ENCODE measurements at places on chromosomes 6 and 20.
A peak's percentile ranks its signal among the peaks of the same experiment; 100 is the strongest.

DNA sequence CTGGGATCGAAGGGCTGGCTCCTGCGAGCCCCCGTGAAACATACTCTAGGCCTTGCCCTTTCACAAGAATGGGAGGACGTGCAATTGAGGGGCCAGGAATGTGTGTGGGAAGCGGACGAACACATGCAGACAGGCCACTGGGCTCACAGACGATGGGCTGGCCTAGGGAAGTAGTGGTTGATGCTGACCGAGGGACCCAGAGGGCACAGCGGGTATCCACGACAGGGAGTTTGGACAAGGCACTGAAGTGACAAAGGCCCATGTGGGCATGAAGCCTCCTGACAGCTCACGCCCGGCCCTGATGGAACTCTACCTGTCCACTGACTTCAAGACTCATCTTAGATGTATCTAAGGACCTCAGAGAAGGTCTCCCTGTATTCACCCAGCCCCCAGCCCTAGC is 52.2 kb downstream of the MYH7B start:
- no peak for DNase-seq

DNA sequence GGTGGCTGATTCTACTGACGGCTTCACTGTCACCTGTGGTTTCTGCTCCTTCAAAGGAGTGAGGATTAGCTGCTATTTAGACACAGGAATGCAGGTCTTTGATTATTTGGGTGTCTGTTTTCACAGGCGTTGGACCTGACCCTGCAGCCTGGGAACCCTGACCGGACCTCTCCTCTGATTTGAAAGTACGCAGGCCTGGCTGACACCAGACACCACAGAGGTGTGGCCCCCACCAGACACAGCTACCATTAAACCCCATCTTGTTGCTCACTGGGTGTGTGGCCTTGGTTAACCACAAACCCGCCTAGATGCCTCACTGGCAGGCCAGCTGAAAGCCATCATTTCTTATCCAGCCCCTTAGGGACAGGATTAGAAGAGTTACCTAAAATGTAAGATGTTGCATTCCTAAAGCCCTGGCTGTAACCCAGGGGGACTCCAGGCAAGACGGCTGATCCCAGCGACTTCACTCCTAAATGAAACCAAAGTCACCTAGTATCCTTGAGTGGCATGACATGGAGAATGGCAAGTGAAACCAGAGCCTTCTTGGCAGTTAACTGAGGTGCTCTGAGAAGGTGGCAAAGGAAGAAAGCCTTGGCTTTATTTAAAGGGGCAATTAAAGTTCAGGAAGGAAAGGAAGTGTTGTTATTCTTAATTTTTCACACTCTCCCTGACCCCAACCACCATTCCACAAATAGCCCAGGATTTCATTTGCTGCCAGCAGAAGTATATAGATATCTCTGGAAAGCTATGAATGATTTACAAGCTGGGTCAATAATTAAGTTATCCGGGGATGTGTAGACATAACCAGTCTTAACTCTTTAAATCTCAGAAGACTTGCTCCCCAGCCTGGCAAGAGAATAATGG is 169.9 kb downstream of the QRSL1 start:
- no peak for DNase-seq

- no peak for DNase-seq
Measured at GRCh38 chr6:11222385-11223277, 9.8 kb downstream of the NEDD9 start.

DNA sequence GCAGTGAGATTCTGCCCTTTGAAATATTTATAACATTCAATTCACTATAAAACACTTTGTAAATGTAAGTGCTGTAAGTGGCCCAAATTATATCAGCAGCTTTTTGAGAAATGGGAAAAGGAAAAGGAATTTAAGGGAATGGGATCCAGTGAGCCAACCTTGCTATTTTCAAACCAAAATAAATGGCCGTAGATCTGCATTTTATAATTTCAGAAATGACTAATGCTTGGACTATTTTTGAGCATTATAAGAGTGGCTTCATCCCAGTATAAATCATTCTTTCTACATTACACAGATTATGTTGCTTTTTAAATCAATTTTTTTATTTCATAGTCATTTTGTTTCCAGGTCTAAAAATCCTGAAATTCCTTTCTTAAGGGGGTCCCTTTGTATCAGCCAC is 49.2 kb downstream of the ANKRD6 start:
- DNase-seq: no peak

DNA sequence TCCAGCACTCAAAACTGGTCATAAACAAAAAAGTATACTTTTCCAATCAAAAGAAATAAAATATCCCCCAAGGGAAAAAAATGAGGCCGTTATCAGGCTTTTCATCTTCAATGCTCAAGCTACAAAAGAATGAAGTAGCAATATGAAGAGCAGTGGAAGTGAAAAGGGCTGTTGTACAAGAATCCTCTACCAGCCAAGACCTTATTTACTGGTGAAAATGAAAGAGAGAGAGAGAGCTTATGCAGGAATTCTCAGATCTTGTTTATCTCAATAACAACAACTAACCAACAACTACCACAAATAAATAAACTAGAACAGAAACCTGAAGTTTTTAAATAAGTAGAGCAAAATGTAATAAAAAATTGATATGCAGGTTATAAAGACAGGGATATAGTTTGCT is 400.6 kb downstream of the HDGFL1 start:
- DNase-seq: no peak

DNA sequence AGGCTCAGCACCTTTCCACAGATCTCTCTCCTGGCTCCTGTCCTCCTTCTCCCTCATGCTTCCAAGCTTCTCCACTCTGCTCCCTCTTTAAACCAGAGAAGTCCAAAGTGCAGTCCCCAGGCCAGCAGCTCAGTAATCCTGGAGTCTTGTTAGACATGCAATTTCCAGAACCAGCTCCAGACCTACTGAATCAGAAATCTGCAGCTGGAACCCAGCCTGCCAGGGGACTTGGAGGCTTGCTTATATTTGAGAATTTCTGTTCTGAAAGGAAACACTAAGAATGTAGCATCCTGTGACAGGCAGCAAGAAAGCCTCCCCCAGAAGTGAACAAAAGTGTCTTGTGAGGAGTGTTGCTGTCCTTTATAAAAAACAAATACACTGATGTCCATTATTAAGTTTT is 438.1 kb downstream of the BCKDHB start:
- no peak for DNase-seq

DNA sequence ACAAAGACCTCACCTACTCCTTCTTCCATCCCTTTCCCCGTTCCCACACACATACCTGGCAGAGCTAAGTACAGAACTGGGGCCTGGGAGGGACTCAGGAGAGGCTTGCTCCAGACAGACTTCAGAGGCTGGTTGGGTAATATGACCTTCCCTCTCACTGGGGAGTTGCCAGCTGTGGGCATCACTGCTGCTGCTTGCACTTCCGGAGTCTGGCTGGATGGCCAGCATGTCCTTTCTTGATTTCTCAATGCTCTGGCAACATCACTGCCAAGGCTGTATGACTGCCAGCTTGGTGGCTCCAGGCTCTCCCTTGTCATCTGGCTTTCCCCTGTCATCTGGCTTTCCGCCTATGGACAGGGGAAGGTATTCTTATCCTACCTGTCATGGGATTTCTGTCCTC is 47.8 kb downstream of the CDH22 start:
- DNase-seq: no peak

DNA sequence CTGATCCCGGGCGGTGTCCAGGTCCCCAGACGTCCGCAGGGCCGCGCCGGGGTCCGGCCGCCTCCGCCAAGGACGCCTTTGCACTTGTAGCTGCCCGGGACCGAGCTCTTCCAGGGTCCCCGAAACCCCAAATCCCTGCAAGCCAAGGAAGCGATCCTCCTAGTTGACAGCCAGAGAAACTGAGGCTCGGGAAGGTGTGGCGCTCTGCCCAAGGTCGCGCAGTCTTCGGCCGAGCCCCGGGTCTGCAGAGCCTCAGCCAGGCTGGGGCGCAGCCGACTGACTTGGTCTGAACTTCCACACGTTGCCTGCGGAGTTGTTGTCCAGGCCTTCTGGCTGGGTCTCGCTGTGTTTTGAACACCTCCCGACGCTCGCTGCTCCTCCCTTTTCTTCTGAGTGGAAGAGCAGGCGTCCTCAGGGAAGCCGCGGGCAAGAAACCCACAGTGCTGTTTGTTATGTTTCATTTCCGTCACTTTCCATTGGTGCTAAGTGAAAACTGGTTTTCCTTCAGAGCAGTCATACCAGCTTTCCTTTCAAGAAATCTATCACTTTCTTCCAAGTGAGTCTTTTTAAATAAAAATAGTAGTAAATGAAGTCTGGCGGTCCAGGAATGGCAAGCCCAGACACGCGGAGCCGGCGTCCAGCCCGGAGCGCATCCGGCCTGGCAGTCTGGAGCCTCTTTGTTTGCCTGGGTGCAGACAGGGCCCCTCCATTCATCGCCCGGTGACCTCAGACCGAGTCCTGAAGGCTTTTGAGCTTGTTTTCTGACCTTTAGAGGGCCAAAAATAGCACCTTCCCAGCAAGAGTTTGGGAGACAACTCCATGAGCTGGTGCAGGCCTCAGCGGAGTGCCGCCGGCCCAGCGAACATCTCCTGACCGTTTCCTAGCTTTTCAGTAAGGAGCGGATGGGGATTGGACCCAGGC is 698 bp downstream of the FAM210B start:
- peak; percentile 48 for DNase-seq

DNA sequence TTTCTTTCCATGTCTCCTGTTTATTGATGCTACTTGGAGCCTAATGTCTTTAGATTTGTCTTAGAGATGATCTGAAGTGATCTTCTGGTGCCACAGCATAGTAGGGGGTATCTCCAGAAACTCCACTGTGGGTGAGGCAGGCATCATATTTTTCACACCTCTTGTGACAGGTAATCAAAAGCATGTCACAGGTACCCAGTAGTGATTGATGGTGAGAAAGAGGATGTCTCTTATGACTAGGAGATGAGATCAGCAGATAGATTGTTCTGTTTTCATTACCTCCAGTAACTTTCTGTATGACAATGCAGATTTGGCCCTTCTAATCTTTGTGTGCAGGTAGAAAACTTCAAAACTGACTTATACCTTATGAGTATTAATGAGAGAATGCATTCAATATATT is 13.5 kb downstream of the NCOA7 start:
- peak; percentile 54 for DNase-seq

DNA sequence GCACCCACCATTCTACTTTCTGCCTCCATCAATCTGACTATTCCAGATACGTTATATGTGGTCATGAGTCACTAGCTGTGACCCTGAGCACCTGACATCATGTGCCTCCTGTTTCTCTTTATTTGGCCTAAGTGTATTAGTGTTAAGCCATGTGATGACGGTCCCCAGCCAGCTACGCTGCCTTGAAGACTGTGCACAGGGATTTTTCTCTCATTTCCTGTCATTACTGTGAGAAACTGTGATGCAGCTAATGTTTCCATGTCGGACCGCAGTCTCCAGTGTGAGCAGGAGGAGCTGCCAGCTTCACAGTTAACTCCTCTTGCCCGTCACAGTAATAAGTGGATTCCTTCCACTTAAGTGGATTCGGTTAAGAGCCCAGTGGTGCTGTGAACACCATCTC is 9.9 kb upstream of the SPATS1 start:
- DNase-seq: no peak

DNA sequence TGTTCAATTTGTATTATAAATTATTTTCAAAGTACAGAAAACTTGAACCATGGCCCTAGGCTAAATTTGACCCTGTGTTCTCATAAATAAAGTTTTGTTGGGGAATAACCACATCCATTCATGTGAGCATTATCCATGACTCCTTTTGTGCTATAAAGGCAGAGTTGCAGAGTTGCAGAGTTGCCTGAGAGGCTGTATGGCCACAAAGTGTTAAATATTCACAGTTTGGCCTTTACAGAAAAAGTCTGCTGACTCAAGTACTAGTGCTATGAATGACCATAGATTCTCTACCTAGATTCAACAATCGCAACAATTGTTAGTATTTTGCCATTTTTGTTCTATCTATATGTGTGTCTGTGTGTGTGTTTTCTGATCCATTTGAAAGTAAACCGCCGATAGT is 46.2 kb upstream of the BEND3 start:
- no peak for DNase-seq

DNA sequence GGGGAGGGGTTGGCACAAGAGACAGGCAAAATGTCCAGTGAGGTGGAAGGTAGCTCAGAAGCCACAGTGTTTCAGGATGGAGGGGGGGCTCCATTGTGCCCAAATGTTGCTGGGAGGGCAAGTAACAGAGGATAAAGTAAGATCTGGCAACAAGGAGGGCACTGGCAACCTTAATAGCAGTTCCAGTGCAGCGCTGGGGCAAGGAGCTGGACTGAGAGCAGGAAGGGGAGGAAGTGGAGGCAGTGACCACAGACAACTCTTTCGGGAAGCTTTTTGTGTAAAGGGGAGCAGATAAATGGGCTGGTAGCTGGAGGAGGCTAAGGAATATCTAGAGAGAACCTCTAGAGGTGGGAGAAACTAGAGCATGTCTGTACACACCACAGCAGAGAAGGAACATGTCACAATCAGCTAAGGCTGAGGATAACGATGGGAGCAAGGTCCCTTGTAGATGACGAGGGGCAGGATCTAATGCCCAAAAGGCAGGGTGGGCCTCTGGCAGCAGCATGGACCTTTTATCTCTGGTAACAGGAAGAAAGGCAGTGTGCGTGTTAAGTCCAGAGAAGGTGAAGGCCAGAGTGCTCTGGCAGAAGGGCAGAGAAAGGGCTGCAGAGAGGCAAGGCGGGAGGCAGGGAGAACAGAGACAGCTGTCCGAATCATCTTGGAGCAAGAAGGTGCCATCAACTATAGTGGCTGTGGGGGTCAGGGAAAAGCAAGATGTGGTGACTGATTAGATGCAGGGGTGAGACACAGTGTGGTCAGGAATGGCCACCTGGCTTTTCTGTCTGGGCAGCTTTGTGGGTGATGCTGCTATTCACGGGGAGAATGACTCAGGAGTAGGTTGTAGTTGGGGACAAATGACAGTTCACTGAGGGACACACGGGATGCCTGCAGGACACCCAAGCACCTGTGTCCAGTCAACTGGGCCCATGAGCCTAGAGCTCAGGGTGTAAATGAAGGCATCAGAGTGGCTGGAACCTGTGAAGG is 17.4 kb downstream of the TMEM242 start:
- DNase-seq: no peak

DNA sequence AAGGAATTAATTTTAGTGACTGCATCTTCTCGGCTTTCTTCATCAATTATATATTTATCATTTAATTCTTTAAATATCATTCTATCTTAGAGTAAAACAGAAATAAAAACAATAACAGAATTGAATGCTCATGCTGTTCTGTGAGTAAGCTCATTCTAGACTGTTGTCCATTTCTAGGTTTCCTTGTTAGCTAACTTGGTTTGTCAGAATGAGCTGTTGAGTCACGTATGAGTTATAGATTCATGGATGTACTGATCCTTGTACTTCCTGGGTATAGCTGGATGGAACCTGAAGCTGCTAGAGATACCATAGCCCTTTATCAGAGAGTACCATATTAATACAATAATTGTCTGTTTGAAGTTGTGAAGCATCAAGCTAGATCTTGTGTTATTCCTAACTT is 515.3 kb downstream of the TENT5A start:
- DNase-seq: no peak

- no peak for DNase-seq
Measured at GRCh38 chr6:73375216-73375615, 5.5 kb upstream of the OOEP start.

DNA sequence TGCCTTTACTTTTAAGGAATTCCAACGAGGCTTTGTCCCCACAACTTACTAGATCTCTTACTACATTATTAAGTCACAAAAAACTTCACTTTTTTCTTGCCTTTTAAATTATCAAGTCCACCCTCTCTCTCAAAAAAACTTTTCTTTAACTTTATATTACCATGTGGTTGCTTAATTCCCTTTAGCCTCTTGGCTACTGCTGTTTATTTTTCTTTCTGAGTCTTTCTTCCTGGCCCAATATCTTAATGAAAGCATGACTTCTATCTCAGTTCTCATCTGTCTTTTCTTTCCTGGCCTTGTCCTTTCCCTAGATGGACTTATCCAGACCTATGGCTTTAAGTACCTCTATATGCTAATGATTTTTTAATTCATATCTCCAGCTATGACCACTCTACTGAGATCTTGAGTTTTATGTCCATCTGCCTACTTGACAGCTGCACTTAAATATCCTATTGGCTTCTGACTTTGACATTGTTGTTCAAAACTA is 710.5 kb downstream of the RFPL4B start:
- no peak for DNase-seq
